ENCODE measurements at places on chromosomes 1 and 21.

GRCh38 chr1:77757603-77758002, 2.0 kb downstream of the USP33 start:
- no peak for DNase-seq

- no peak for DNase-seq
Measured at GRCh38 chr1:4214826-4215225, 314.8 kb upstream of the C1orf174 start.

- no peak for DNase-seq
Measured at GRCh38 chr1:167815650-167816049, 93.9 kb downstream of the MPZL1 start.

DNA sequence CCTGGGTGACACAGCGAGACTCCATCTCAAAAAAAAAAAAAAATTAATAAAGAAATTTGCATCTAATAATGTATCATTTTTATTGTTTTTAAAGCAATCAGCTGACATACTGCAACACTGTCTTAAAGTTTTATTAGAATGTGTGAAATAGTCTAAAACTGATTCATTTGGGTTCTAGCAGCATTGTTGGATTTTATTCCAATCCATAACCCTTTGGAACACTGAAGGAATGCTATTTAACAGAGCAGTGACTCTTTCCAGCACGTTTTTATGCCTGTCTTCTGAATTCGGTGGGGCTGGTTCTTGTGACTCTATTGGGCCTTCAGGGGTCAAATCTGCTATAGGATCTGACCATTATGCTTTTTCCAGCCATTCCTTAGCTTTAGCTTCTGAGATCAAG, 18.2 kb upstream of the FMO4 start:
- no peak for DNase-seq

DNA sequence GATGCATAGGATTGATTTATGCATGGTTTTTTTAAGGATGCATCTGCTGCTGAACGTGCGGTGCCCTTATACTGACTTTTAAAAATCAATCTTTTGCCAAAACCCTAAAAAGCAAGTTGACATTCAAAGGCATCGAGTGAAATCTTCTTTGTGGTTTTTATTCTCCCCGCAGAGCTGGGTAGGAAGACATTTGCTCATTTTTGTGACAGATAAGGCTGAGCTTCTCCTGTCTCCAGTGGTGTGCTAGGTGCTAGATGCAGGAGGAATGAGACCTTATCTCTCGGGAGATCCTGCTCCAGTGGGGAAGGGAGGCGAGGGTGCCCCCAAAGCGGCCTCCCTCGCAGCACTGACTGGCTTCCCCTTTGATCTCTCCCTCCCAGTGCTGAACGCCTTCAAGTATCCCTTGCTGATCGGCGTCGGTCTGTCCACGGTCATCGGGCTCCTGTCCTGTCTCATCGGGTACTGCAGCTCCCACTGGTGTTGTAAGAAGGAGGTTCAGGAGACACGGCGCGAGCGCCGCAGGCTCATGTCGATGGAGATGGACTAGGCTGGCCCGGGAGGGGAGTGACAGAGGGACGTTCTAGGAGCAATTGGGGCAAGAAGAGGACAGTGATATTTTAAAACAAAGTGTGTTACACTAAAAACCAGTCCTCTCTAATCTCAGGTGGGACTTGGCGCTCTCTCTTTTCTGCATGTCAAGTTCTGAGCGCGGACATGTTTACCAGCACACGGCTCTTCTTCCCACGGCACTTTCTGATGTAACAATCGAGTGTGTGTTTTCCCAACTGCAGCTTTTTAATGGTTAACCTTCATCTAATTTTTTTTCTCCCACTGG, 14.9 kb upstream of the CD101 start:
- no peak for DNase-seq

GRCh38 chr1:13797397-13797796, 97.4 kb downstream of the PRDM2 start:
- no peak for DNase-seq

DNA sequence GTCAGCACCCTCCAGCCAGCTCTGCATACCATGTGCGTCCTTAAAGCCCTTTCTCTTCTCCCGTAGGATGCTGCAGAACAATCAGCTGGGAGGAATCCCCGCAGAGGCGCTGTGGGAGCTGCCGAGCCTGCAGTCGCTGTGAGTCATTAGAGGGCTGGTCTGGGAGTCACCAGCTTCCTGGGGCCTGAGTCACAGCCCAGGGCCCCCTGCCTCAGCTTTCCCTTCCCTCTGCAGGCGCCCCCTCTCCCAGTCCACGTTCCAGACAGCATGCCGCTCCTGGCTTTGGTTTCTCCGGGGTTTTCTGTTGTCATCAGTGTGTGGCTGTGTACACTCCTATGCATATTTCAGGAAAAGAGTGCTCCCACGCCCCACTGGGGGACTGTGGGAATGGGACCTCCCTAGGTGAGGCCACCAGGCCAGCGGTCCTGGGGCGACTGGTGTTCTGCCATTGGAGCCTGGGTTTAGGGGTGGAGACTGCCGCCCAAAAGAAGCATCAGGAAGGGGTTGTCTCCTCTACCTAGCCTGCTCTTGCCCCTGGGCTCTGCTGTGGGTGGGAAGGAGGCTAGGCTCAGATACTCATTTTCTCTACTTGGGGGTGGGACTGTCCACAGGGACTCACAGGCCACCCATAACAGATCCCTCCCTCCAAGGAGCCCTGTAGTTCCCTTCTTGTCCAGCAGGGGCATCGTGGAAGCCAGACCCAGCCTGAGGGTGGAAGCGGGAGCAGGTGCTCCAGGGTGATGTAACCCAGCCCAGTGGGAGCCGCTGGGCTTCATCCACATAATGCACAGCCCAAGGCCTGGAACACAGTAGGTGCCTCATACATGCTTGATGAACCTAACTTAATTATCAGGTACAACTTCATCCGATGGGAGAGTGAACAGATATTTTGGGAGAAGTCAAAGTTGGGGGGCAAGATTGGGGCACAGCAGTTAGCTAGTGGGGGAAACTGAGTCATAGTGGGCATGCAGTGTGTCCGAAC, 42.5 kb downstream of the LGR6 start:
- peak; percentile 97 for DNase-seq

GRCh38 chr1:107171333-107171732, 30.5 kb downstream of the NTNG1 start:
- no peak for DNase-seq

- DNase-seq = no peak
Measured at GRCh38 chr1:77504986-77505385, 177.5 kb downstream of the ZZZ3 start.

- no peak for DNase-seq
Measured at GRCh38 chr1:11563560-11564069, 84.7 kb downstream of the DISP3 start.

DNA sequence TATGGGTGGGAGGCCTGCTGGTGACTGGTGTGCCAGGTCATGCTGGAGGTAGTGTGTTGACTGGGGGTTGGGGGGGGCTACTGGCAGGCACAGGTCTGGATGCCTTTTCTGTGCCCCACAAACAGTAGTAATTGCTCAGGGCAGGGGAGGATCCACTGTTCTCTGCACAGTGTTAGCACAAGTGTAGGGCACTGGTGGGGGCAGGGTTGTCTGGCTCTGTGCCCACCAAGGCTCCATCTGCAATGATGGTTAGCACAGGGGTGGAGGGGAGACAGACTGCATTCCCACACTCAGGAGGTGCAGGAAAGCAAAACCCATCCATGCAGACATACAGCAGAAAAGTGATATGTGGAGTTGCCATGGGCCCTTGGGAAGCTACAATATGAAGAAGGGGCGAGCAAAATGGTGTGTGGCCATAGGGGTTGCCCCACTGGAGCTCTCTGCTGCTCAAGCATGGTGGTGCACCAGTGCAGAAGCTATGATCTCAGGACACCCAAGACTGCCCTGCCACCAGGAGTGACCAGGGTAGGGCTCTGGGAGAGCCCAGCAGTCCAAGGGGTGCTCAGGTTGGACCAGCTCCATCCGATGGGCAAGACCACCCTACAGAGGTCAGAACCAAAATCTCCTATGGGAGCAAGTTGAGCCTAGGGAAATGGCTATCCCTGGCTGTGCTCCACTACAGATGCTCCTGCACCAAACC, 122.2 kb upstream of the KCTD3 start:
- DNase-seq = no peak

GRCh38 chr21:41156142-41156541, 11.8 kb upstream of the BACE2 start:
- no peak for DNase-seq

GRCh38 chr1:150021191-150021694, 10.7 kb upstream of the OTUD7B start:
- DNase-seq = no peak

GRCh38 chr1:226643177-226643576, 94.6 kb downstream of the STUM start:
- peak; percentile 75 for DNase-seq

DNA sequence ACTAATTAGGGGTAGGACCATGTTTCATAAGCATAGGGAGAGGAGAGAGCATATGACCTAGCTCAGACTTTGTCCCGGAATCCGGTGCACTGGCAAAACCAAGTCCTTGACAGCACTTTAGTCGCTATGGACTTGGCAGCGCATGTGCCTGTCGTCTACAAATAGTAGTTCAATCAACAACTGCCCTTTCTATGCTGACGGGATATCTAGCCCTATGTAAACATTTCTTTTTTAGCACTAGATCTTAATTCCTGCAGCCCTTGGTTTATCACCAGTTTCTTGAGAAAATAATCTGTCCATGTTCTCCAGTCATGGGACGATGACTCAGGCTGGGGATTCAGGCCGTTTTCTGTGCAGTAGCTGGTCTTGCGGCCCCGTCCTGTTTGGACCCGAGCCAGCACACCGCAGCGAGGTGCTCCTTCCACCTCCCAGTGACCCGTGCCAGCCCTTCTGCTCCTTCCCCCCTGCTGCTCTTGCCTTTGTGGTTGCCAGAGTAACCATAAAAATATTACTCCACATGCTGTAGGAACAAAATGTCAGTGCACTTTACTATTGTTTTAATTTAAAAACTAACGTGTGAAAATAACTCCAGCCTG, 8.6 kb upstream of the MT1HL1 start:
- DNase-seq = peak; percentile 28

- no peak for DNase-seq
Measured at GRCh38 chr1:192565946-192566345, 9.6 kb upstream of the RGS1 start.

DNA sequence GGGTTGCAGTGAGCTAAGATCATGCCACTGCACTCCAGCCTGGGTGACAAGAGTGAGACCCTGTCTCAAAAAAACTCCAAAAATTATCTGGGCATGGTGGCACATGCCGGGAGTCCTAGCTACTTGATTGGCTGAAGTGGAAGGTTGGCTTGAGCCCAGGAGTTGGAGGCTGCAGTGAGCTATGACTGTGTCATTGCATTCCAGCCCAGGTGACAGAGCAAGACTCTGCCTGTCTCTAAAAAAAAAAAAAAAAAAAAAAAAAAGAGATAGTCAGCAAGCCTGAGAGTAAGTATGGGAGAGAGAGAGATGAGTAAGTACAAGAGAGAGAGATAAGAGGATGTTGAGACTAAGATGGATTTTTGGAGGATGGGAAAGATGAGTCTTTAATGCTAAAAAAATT, 180.8 kb upstream of the CACYBP start:
- DNase-seq = no peak

DNA sequence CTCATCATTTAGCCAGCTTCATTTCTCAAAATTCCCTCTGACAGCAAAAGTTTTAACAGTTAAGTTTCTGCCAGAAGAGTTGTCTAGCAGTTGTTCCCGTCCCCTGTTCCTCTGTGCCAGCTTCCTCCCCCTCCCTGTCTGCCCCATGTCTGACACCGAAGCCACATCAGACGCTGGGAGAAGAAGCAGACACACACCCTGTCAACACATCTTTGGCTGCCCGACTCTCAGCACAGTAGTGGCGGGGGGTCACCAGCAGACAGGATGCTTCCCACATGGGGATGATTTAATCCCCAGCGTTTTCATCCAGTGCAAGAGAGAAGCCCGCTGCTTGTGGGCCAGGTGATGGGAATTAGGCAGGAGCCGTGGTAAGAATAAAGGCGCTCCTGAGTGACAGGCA, 379.4 kb upstream of the RUNX1 start:
- DNase-seq = no peak

DNA sequence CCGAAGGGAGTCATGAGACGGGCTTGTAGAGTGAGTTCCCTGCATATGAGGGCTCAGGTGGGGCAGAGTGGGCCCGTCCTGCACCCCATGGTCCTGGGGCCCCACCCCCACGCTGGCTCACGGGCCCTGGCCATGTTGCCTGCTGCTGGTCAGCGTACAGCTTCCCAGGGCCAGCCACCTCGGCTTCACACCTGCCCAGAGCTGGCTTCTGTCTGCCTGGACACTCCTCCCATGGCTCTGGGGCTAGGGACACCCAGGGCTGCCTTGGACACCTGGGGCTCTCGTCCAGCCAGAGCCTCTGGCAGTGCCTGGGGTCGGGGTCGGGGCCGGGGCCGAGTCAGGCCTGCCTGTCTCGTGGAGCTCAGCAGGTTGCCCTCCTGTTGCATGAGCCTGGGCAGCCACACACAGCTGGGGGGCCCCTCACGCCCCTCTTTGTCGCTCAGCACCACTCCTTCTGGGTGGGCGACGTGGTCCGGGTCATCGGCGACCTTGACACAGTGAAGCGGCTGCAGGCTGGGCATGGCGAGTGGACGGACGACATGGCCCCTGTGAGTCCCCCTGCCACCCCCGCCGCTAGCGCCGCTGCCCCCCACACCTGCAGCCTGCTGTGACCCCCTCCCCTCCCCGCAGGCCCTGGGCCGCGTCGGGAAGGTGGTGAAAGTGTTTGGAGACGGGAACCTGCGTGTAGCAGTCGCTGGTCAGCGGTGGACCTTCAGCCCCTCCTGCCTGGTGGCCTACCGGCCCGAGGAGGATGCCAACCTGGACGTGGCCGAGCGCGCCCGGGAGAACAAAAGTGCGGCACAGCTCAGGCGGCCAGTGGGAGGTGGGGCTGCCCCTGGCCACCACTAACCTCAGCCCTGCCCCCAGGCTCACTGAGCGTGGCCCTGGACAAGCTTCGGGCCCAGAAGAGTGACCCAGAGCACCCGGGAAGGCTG, 5.5 kb upstream of the MMP23B start:
- no peak for DNase-seq

DNA sequence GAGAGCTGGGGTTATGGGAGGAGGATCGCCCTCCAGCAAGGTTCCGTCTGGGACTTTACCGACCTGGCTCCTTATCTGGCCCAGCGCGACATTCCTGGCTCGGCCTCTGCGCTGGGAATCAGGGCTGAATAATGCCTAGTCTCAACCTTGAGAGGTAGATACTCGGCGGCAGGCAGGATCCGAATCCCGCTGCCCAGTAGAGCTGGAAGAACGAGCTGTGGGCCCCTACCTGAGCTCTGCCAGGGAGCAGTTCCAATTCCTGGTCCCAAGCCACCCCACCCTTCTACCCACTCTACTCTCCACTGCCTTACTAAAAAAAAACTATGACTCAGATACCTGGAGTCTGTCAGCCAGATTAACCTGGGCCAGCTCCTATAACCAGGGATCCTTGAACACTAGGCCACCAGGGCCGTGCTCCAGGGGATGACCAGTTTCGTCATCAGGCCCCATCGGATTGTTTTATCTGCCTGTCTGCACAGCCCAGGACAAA, 53.6 kb downstream of the RHBG start:
- DNase-seq = no peak

All from HTR-8/SVneo (cell line).